ENCODE measurements at places on chromosomes 6 and 20.
A peak's percentile ranks its signal among the peaks of the same experiment; 100 is the strongest.

DNA sequence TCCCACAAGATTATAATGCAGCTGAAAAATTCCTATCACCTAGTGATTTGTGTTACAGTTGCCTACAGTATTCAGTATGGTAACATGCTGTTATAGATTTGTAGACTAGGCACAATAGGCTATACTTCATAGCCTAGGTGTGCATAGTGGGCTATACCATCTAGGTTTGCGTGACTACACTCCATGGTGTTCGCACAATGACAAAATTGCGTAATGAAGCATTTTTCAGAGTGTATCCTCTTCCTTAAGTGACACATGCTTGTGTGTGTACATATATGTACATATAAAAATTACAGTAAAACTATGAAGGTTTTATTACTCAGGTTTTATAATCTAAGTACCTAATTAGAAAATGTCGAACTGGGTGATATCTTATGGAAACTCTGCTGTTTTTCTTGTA, 133.0 kb downstream of the FARS2 start:
- no peak for DNase-seq

GRCh38 chr6:40391851-40392517, 195.2 kb downstream of the LRFN2 start:
- no peak for DNase-seq

DNA sequence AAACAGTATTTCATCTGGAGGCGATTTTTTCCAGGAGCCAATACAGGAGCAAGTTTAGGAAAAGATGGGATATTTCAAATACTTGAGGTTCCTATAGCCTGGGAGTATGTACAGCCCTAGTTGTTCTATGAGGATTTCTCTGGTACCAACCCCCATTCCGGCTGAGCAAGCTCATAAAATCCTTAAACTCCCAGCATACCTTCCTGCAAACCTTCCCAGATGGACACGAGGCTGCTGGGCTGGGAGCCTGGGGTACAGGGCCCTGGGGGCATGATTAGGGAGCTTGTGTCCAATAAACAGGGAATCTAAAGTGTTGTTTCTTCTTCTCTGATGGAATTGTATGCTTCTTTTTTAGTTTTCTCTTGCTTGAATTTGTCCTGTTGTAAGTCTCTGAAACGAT, 1.5 kb downstream of the PRRC2A start:
- no peak for DNase-seq

DNA sequence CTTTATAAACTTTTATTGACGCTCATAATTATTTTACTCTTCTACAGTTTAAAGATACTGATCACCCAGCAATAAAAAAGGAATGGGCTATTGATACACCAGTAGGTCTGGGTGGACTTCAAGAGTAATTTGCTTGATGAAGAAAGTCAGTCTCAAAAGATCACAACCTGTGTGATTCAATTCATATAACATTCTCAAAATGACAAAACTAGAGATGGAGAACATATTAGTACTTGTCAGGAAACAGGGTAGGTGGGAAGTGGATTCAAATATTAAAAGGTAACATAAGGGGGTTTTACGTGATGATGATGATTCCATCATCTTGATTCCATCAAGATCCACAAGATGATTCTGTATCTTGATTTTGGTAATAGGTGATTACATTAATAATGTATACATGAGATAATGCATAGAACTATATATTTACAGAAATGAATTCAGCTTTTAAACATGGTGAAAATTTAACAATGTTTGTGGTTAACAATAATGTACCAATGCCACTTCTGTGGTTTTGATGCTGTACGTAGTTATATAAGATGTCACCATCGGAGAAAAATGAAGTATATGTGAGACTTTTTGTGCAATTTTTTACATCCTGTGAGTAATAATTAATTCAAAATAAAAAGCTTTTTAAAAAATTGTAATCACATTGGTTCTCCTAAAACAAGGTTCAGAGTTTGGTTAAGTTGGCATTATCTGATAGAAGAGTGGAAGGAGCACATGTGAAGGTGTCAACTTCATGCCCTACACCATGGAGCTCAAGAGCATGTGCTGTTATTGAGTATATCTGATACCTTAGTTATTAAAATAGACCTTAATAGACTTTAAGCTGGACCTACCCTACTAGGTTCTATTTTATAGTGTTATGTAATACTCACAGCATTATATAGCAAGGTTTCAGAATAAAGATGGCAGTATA, 66.3 kb upstream of the DYNLRB1 start:
- no peak for DNase-seq

DNA sequence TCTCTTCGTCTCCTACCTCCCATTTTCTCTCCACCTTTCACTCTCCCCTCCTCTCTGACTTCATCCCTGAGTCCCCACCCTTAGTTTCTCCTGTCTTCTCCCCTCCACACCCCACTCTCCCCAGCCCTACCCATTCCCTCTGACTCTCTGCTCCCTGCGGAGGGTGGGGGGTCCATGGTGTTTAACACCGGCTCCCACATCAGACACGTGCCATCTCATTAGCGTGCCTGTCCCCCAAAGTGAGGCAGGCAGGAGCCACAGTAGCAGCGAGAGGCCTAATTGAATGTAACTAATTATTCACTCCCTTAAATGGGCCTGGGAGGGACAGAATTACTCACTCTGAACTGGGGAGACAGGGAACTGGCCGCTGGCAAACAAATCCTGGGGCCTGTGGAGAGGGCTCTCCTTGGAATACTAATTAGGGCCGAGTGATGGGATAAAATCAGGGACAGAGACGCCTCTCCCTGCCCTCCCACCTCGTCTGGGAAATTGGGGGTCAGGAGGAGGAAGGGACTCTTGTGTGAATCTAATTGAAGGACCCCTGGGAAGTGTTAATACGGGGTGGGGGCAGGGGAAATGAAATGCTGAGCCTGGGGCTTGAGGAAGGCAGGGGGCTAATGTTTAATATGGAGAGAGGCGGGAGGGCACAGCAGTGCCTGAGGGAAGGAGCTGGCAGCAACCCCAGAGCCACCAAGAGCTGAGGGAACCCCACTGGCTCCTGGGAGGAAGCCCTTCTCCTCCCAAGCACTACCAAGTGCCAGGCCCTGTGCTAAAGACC, 17.9 kb downstream of the CD40 start:
- no peak for DNase-seq

DNA sequence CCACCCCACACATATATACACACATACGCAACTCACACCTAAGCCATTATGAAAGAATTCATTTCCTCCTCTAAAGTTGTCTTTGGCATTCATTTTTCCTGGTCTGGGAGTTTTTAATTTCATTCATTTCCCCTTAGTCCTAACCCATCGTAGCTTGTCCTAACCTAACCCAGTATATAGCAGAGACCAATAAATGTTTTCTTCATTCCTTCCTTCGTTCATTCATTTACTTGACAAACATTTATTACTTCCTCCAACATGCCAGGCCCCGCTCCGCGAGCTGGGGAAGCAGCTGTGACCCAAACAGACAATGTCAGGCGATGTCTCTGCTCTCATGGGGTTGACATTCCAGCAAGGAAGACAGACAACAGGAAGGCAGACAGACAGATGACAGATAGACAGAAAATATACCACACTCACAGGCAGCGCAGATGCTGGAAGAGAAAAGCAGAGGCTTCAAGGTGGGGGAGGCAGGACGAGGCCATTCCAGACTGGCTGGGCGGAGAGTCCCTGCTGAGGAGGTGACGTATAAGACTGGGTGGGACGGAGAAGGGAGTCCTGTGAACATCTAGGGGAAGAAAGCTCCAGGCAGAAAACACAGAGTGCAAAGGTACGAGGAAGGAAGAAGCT, 33.7 kb upstream of the SIRPA start:
- DNase-seq: peak; percentile 64

DNA sequence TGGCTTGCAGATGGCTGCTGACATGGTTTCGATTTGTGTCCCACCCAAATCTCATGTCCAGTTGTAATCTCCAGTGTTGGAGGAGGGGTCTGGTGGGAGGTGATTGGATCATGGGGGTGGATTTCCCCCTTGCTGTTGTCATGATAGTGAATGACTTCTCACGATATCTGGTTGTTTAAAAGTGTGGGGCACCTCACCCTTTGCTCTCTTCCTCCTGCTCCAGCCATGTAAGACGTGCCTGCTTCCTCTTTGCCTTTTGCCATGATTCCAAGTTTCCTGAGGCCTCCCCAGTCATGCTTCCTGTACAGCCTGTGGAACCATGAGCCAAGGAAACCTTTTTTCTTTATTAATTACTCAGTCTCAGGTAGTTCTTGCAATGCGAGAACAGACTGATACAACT, 77.6 kb upstream of the FUCA2 start:
- DNase-seq: no peak

- DNase-seq: peak; percentile 90
These were observed 5.1 kb downstream of the IGF2R start for GRCh38 chr6:159973951-159974350.

DNA sequence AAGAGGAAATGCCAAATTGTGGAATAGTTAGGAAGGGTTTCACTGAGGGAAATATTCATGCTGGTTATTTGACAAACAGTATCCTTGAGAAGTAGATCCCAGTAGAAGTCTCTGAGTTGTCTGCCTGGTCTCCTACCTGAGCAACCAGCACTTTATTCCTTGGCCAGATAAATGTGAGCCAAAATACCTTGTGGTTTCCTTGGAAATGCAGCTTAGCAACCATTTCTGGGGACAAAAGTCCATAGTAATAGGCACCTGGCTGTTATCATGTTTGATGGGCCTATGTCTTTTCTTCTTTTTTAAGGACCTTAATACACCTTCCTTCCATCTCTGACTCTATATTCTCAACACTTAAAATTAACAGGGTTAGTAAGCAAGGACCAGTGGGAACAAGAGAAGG, 217.1 kb upstream of the MARCKS start:
- no peak for DNase-seq

DNA sequence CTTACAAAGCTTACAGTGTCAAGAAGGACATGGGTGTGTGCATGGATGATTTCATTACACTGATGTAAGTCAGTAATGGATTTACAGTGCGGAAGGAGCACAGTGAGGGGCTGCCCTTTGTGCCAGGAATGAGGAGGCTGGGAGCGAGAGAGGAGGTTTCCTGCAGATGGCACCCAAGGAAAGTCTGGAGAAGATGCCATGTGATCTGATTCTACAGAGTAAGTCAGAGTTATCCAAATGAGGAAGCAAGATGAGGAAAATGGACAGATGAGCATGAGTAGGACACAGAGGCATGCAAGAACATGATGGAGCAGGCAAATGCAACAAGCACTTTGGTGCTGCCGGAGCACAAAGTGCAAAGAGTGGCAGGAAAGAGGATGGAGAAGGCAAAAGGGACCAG, 29.7 kb downstream of the MAP7 start:
- no peak for DNase-seq

- DNase-seq: no peak
These were observed 16.5 kb downstream of the GTF2H5 start for GRCh38 chr6:158184608-158185007.

GRCh38 chr6:71345476-71346333, 57.1 kb downstream of the OGFRL1 start:
- no peak for DNase-seq

DNA sequence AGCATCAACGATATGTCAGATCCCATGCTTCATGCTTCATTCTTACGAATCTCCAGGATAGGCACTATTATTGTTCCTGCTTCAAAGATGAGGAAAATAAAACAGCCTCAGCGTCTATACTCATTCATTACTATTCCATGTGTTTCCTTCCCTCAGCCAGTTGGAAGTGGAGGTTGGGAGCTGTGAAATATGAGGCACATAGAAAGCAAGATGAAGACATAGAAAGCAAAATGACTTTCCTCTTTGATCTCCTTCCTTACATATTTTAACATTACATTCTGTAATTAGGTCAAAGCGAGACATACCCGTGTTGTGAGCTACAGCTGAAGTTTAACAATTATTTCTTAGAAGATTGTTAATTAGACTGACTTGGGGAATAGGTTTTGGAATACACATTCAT, 125.4 kb downstream of the FYN start:
- DNase-seq: no peak

- DNase-seq: no peak
These were observed 144.8 kb downstream of the MOXD1 start for GRCh38 chr6:132256457-132256856.

DNA sequence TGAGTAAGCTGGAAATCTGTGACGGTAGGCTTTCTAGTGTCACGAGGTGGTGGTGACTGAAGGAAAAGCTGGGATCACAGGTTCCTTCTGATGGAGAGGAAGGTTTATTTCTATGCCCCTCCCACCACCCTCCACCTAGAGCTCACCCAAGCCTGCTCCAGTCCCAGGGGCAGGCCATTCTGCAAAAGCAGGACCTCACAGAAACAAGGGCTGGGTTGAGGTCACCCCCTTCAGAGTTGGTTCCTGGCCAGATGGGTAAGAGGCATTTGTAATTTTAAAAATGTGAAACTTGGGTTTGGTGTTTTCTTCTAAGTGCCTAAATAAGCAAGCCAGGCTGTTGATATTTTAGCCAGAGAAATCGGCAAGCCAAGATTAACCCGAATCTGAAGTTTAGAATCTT, 46.6 kb downstream of the KCTD20 start:
- DNase-seq: no peak

GRCh38 chr6:89818977-89819335, 638 bp downstream of the MDN1 start:
- DNase-seq: peak; percentile 54

All from choroid plexus epithelial cell (primary cell).